Posterior vena cava (tissue), 2 donors: ENCODE measurements at places on chromosomes 1 and 21. TPM values are rescaled to one million over a fixed set of nuclear protein-coding genes. Genes with fewer than 3 reads are reported as not detected.

- no peak for DNase-seq
Observed at GRCh38 chr1:7050751-7051665, 265.8 kb downstream of the CAMTA1 start.

GRCh38 chr1:43868741-43869067, 64.9 kb upstream of the ARTN start:
- DNase-seq: no peak

GNPAT gene
- total RNA-seq: 34.1 TPM

DNA sequence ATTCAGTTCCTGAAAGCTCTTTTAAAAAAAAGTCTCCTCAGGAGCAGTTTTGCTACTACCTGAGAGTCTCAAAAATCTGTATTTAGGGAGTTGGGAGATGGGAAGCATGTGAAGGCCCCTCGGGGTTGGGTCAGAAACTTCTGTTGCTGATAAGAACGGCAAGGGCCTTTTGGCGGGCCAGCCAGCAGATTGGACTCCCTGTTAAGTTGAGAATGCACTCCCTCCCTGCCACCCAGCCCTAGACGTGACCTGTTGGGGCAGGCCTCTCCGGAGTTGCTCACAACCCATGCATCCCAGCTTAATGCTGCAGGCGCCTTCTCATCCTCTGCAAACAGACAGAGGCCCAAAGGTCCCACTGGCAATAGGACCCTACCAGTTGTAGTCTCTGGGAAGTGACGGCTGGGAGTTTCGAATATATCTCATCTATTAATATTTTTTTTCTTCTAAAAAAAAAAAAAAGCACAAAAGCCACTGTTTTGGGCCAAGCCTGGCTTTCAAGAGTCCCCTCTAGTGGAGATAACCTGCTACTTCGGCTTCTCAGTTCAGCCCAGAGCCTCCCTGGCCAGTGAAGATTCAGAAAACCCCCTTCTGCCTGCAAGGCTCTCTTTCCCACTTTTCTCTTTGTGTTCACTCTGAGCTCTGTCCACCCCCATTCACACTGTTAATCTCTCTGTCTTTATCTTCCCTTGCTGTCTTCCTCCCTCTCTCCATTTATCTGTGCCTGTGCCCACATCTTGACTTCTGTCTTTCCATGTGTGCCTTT, 5.3 kb downstream of the PLXNA2 start:
- no peak for DNase-seq

DNA sequence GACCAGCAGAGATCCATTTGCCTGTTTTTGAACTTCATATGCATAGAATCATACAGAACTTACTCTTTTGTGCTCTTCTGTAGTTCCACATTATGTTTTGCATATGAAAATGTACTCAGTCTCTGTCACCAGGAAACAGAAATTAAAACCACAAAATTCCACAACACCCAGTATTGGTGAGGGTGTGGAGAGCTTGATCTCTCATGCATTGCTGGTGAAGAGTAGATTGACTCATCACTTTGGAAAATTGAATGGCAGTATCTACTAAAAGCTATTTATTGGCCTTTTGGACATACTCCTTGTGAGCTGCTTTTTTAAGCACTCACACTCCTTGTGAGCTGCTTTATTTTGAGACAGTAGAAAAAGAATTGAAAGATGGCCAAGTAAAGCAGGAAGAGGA, 43.3 kb downstream of the VTCN1 start:
- DNase-seq: no peak
